Stimulated activated CD4-positive, alpha-beta T cell treated with anti-CD3 and anti-CD28 coated beads, TNF-alpha, amount 100 ng/mL, for 1 hour (primary cell): ENCODE measurements at places on chromosomes 7 and 10.

DNA sequence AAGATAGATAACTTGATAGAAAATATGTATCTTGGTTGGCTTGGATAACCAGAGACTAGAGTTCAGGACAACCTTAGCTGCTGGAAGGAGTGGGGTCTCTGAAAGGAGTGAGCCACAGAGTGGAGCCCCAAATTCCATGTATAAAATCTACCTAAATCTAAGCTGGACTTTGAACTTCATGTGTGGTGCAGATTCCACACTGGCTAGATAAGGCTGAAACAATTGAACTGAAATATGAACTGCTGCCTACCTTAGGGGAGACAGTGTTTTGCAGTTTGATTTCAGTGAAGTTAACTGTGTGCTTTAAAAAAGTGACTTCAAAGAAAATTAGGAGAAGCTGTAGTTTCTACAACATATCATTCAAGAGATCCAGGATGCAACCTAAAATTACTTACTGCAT, 123.9 kb downstream of the LRMDA start:
- no peak for DNase-seq

DNA sequence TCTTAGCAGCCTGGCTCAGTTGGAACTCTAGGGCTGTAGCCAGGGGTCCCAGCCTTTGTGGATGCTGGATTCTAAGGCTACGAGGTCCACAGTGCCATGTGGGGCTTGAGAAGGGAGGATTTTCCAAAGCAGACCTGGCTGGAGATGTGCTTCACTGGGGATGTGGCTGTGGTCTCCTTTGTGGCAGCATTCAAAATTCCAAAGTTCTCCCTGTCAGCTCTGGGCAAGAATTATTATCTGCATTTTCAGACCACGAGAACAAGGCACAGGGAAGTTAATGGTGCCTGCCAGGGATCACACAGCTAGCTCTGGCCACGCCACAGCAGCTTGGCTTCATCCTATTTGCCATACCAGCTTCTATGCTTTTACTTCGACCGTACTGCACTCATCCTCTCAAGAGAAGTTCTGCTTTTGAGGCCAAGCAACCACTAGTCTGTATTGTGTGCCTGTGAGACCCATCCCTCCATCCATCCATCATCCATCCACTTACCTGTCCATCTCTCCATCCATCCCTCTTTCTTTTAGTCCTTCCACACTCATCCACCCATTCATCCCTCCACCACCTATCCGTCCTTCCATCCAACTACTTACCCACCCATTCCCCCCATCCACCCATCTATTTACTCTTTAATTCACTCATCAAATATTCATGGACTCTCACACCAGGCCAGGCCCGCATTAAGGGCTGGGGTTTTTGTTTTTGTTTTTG, 71.5 kb downstream of the ZMIZ1 start:
- no peak for DNase-seq

- DNase-seq, result no peak
These were observed 274.0 kb downstream of the FRMD4A start for GRCh38 chr10:14056610-14057332.

DNA sequence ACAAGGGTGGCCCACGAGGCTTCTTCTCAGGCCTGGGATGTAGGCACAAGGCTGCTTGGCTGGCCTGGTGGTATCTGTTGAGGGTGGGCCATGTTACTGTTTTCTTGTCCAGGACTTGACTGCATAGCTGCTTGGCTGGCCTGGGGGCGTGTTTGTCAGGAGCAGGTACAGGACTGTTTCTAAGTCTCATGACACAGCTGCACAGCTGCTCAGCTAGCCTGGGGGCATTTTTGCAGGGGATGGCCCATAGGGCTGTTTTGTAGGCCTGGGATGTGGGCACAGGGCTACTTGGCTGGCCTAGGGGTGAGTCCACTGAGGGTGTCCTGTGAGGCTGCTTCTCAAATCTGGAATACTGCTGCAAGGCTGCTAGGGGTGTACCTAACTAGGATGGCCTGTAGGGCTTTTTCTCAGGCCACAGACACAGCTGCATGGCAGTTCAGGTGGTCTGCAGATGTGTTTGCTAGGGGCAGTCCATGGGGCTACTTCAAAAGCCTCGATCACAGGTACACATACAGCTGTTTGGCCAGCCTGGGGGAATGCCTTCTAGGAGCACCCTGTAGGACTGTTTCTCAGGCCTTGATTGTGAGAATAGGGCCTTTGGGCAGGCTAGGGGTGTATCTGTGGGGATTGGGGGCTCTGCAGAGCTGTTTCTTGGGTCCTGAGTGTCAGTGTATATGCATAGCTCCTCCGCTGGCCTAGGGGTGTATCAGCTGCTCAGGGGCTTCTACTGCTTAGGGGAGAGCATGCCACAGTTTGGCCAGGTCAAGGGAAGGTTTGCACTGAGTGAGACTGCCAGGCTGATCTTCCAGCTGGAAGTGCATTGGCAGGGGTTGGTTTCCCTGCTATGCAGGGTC, 26.6 kb upstream of the PLA2G12B start:
- no peak for DNase-seq

DNA sequence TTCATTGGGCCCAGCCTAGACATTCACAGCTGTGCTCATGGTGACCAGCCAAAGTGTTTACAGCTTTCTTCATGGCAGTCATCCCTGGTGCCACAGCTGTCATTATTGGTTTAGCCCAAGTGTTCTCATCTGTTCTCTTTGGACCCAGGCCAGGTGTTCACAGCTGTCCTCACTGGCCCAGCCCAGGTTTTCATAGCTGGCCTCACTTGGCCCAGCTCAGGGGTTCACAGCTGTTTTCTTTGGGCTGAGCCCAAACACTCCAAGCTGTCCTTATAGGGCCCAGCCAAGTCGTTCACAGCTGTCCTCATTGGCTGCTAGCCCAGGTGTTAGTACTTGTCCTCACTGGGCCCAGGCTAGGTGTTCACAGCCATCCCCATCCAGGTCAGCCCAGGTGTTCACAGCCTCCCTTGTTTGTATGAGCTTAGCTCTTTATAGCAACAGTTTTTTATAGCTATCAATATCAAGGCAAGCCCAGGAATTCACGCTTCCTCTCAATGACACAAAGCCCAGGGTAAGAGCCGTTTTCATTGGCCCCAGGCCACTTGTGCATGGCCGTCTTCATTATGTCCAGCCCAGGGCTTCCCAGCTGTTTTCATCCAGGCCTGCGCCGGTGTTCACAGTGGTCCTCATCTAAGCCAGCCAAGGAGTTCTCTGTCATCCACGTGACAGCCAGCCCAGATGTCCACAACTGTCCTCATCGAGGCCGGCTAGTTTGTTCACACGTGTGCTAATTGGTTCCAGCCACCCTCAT, 11.6 kb downstream of the FRG2B start:
- DNase-seq, result no peak

DNA sequence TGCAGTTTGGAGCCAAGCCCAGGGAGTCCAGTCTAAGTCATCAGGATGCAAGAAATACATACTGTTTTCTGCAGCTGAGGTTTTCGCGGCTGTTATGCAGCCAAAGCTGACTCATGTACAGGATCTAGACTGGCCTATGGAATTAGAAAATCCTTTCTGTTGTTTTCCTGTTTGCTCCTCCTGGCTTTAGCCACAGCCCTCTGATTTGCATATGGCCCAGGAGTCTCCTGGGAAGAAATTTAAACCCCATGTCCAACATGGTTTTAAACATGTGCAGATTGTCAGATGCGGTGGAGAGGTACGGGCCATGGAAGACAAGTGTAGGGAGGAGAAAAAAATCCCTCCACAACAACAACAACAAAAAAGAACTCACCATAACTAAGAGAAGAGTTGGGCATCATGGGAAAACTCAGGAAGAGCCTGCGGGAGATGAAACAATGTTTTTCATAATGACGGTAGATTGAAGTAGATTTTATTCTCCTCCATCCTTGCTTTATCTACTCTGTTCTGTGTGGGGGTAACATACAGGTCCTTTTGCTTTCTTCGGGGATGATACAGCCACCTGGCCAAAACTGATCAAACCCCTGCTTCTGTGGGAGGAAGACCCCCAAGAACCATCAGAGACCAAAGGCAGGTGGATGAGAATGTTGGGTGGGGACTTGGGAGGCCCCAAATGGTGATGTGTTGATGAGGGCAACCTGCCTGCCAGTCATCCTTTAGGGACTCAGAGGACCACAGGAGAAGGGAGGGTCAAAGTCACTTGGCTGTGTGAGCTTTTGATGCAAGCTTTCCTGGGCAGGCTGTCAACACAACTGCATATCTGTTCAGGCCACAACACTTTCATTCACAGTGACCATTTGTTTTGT, 29.8 kb upstream of the GNA12 start:
- DNase-seq, result no peak

- DNase-seq, result no peak
These were observed 15.6 kb upstream of the PBLD start for GRCh38 chr10:68348265-68348741.

GRCh38 chr10:80504897-80505465, 32.7 kb upstream of the SH2D4B start:
- no peak for DNase-seq

- no peak for DNase-seq
These were observed 251.9 kb downstream of the GLRX3 start for GRCh38 chr10:130387936-130388580.

DNA sequence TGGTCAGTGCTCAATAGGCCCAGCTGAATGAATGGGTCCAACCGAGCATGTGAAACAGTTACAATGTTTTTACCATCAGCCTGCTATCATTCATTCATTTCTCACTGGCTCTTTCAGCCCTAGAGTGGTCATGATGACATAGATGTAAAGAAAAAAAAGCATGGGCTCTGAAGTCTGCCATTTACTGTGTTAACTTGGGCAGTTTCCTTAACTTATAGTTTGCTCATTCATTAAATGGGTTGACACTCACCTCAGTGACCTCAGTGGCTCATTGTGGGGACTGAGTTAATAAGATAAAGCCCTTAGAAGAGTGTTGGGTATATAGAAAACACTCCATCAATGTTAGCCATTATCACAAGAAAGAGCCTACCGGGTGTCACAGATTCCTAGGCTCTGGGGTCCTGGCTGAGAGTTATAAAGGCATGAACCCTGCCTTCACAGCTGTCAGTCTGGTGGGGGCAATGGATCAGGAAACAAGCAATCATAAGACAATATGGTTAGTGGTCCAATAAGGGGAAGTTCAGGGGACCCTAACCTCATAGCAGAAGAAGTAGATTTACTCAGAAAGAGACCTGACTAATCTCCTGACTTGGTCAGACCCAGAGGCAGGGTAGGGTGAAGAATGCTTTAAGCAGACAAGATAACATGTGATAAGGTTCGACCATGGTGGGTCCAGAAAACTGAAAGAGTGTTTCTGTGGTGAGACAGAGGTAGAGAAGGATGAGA, 29.7 kb upstream of the GPAM start:
- DNase-seq, result no peak

DNA sequence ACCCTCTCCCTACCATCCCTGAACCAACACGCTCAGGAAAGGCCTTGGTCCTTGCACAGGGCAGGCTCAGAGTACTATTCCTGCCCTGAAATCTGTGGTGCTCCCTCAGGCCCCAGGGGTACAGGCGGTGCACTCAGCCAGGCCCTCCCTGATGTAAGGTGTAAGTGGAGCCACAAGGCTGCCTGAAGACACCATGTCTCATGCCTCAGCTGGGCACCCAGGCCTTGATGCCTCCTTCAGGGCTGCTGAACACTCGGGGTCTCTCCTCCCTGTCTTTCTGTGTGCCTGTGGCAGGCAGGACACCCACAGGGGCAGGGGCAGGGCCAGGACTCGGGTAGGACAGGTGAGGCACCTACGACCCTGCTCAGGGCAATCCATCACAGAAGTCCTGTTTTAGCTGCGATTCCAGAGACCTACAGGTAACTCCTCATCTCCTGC, 22.9 kb upstream of the ANTXRL start:
- DNase-seq, result no peak

- no peak for DNase-seq
These were observed 61.9 kb downstream of the FOXL3 start for GRCh38 chr7:351681-352480.

- no peak for DNase-seq
These were observed 38.6 kb upstream of the MET start for GRCh38 chr7:116633131-116633988.

GRCh38 chr10:3623746-3624145, 161.3 kb downstream of the KLF6 start:
- no peak for DNase-seq

- no peak for DNase-seq
These were observed 591.4 kb downstream of the PARD3 start for GRCh38 chr10:34223658-34224057.

- DNase-seq, result no peak
These were observed 904.3 kb downstream of the XPNPEP1 start for GRCh38 chr10:109019001-109019424.

- no peak for DNase-seq
These were observed 43.9 kb downstream of the PNLIPRP2 start for GRCh38 chr10:116664631-116665030.

GRCh38 chr10:118259288-118259906, 82.7 kb downstream of the FAM204A start:
- DNase-seq, result no peak

GRCh38 chr7:18405726-18406125, 89.8 kb upstream of the HDAC9 start:
- no peak for DNase-seq

GRCh38 chr10:125548356-125548755, 134.6 kb downstream of the TEX36 start:
- DNase-seq, result no peak

DNA sequence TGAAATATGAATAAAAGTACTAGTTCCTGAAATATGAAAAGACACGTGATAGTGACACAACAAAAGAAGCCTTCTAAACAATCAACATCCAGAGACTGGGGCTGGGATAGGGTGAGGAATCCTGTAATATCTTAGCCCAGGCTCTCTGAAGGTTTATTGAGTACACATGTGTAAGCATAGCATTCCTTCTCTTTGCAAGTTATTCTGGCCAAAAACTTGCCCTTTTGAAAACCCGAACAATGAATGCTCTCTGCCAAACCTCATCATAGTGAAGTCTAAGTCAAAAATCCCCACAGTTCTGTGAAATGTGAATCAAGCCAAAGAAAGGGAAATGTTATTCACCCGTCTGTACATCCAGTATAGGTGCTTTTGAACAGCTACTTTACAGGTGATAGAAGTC, 11.6 kb downstream of the SEMA3D start:
- DNase-seq, result no peak

DNA sequence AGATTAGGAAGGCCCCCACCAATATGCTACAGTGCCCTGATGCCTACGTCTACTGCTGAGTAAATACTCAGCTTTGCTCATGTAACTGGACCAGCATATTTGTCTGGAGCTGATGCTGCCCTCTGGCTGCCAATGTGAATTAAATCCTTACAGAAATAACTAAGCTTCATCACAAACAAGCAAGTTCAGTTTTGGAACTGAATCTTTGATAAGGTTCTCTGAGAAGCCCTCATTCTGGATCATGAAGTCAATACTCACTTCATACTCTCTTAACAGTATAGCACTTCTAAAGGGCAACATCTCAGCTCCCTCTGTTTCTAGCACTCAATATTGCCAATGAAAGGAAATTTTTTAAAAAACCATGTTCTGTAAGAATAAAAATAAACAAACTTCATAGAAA, 246.7 kb downstream of the ETV1 start:
- DNase-seq, result no peak

DNA sequence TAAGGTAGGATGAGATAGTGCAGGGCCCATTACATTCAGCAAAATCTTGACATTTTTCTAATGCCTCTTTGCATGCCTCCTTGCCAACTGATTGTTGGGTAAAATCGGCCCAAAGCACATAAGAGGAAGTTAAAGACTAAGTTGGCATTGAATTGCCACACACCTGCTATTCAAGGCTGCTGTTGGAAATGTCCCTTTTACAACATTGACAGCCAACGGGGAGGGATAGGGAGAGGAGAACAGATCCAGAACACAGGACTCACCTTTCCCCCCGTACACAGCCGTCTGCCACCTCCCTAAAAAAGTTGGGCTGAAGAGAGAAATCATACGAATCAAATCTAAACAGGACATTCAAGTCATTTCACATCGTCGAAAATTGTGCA, 695 bp downstream of the FAM237B start:
- no peak for DNase-seq
